ENCODE measurements at places on chromosomes 13 and 19.
A peak's percentile ranks its signal among the peaks of the same experiment; 100 is the strongest.

DNA sequence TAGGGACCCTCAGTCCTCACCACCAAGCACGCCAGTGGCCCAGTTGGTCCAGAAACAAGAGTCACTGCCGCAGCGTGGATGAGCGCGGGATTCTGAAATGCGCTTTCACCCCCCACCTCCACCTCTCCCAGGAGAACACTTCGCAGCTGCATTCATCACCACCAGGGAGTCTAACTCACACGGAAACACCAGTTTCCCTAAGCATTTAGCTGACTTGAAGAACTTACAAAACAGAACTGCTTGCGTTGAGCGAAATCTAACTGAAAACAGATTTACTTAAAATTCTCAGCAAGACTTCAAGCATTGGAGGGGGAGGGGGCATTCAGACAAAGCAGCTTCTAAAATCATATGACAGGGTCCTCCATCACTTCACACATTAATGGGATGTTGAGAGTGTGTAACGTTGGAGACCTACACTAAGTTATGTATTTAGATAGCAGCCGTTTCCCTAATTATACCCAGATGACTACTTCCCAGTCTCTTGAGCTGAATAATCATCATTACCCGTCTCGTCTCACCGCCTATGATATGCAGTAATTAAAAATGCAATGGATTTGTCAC, 258.2 kb upstream of the IRS2 start:
- DNase-seq, result no peak

GRCh38 chr13:24997367-24997967, 98.5 kb upstream of the PABPC3 start:
- peak; percentile 71 for DNase-seq

DNA sequence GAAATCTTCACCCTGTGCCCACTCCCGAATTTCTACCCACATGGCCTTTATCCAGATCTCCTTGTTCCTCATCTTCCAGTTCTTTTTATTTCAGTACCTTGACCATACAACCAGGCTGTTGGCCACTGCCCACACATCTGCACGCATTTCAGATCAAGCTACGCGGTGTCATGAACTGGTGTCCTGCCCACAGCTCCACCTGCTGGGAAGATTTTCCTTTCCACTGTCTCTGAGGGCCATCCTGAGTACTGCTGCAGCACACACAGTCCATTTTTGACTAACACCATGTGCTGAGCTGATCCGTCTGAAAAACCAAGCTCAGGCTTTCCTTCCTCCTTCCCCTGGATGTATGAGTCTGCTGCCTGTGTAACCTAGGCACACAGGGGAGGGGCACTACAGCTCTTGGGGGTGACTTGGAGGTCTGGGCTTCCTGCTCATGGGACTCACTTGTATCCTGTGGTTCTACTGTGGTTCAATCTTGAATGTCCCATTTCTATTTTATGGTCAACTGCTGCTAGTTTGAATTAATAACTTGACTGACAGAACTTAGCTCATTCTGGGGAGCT, 71.9 kb downstream of the WASF3 start:
- DNase-seq, result peak; percentile 51

DNA sequence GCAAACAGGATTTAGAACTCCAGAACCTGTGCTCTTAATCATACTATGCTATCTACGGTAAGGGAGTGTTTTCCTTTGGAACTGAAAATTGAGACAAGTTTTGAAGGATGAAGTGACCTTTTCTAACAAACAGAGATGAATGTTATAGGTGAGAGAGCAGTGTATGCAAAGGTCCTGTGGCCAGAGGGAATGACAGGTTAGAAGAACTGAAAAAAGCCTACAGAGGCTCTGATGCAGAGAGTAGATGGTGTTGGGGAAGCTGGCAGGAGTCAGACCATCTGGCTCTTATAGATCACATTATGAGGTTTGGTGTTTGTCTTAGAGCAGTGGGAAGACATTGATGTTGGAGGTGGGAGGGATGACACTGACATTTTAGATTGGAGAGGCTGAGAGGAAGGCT, 2.0 kb downstream of the PCCA start:
- DNase-seq, result no peak

DNA sequence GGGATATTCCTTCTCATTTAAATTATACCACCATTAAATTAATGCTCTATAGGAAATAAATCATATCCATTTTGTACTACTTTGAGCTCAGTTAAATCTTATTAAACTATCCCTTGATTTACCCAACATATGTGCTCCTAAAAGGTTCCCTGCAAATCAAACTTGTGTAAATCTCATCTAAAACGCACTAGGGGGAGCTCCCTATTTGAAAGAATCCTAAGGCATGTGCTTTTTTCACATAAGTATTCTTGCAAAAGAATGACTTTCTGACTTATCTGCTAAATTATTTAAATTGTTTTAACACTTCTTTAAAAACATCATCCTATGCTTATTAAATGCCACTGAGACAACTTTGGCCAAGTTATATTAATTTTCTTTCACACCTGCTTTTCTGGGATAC, 7.9 kb downstream of the INTS6 start:
- peak; percentile 71 for DNase-seq

DNA sequence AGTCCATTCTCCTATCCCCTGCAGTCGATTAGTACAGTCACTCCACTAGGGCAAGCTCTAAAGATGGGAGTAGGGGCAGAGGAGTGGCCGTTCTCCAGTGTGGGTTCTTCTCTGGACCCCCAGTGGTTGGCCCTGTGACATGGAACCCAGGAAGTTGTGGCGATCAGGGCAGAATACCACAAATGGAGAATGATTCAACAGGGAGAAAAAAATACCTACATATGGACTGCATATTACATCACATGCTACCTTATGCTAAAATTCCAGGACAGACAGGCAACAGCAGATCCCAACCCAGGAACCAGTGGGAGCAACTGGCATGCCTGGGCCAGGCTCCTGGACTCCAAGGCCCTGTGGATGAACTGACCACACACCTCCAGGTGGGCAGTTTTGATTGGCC, 20.4 kb downstream of the POU2F2 start:
- DNase-seq, result no peak

GRCh38 chr19:43124360-43124759, 41.9 kb upstream of the PSG2 start:
- peak; percentile 0 for DNase-seq

GRCh38 chr13:39254601-39255000, 216.3 kb downstream of the NHLRC3 start:
- no peak for DNase-seq

GRCh38 chr19:16825312-16826052, 3.7 kb upstream of the SIN3B start:
- DNase-seq, result peak; percentile 10

GRCh38 chr13:59326717-59327116, 837.0 kb downstream of the DIAPH3 start:
- no peak for DNase-seq

DNA sequence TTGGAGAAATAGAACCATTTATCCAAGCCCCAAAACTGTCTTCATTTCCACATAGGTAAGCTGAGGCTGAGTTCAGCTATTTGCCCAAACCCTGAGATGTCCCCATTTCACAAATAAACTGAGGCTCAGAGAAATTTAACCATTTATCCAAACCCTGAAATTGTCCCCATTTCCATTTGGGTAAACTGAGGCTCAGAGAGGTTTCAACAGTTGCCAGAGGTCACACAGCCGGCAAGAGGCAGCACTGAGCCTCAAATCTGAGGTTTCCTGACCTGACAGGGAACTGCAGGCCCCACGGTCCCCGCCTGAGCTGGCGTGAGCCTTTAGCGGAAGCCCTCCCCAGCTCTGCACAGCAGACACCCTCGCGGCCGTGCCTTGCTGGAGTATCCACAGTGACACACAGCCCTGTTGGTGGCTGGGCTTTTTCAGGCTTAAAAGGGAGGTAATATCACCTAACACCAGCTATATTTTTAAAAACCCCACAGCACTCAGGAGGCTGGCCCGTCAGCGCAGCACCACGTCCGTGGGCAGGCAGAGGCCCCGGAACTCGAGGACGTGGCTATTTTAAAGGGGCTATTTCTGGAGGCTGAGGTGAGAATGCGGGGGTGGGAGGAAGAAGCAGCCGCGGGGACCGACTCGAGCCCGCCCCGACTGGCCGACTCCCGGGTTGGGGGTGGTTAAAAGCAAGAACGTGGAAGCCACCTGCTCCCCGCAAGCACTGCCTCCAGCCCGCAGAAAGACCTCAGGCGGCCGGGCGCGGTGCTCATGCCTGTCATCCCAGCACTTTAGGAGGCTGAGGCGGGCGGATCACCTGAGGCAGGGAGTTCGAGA, 18.5 kb downstream of the PTPRS start:
- DNase-seq, result peak; percentile 51

GRCh38 chr19:49301165-49301865, 23.7 kb downstream of the SLC6A16 start:
- DNase-seq, result peak; percentile 89

GRCh38 chr13:101390461-101390860, 25.8 kb downstream of the NALCN start:
- DNase-seq, result no peak

DNA sequence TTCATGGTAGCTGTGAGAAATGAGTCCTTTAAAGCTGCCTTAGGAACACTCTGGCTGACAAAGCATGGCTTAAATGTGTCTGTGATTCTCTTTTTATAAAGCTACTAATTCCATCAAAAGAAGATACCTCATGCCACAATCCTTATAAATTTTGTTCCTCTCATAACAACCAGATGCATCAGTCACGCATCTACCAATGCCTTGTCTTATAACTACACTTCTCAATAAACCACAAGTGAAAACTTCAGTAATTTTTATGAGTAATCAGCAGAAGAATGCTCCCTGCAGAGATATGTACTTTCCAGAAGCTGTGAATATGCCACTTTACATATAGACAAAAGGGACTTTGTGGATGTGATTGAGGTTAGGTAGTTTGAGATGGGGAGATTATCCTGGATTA, 147.8 kb downstream of the SUCLA2 start:
- no peak for DNase-seq

DNA sequence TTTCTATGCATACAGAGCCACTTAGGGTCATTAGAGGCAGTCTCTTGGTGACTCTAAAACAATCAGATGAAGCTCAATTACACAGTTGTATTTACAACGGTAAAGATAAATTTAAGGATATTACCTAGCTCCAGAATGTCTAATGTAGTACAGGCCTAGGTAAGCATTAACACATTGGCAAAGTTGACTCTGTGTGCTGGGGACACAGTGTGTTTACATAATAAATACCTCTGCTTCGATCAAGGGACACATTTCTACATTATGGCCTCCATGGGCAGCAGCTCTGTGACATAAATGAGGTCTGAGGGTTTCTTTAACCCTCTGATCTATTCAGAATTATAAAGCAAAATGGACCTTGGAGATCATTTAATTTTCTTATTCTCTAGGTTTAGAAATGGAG, 74.7 kb downstream of the SERP2 start:
- no peak for DNase-seq

- no peak for DNase-seq
Observed at GRCh38 chr19:54470991-54471782, 1.9 kb downstream of the CDC42EP5 start.

- DNase-seq, result peak; percentile 10
Observed at GRCh38 chr13:31675440-31675953, 63.8 kb upstream of the RXFP2 start.

GRCh38 chr13:52787235-52787634, 47.6 kb upstream of the CNMD start:
- no peak for DNase-seq

DNA sequence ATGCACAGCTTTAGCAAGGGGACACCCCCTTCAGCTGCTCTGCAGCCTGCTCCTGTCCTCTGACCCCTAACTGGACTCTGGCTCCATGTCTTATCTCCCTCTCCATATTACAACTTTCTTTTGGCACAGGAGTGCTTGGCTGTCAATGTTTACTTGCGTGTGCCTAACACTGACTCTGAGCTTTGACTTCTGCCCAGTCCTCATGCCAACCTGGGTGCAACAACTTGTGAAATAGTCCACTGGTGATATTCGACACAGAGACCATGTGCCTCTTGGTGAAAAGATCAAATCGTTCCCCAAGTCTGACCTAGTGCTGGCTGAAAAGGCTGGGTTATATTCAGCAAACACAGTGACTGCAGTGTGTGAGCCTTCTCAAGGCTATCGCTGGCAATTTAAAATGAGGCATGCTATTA, 34.1 kb upstream of the KLF12 start:
- no peak for DNase-seq

DNA sequence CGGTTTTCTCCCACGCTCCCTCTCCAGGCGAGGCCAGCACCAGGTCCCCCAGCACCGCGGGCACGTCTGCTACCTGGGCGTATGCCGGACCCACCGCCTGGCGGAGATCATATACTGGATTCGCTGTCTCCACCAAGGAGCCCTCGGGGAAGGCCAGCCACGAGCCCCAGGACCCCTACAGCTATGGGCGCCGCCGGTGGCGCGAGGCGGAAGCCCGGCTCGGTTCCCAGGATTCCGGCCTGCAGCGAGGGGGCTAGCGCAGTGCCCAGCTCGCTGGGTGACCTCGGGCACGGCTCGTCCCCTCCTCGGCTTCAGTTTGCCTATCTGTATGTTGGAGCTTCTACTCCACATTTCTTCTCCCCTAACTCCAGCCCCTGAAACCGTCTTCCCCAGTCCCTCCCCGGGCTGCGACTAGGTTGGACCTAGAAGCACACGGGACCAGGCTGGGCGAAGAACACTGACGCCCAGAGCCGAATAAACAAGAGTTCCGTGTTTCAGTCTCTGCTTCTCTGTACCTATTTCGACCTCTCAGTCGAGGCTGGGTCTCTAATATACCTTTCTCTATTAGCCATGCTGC, 749 bp upstream of the CPT1C start:
- no peak for DNase-seq

DNA sequence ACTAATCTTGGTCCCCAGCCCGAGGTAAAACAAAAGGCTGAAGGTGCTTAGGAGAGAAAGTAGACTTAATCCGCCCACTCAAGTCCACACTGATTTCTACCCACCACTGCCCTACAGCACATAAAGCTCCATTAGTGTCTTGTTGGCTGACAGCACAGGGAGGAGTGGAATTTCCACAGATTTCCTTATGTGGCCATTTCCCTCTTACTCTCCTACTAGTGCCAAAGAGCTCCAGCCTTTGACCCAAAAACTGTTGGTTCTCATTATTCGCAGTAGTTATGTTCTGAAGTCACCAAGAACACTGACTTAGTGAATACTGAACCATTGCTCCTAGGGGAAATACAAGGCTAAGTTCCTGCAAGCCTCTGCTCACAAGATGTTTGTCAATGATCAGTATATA, 61.2 kb downstream of the RAB20 start:
- no peak for DNase-seq

DNA sequence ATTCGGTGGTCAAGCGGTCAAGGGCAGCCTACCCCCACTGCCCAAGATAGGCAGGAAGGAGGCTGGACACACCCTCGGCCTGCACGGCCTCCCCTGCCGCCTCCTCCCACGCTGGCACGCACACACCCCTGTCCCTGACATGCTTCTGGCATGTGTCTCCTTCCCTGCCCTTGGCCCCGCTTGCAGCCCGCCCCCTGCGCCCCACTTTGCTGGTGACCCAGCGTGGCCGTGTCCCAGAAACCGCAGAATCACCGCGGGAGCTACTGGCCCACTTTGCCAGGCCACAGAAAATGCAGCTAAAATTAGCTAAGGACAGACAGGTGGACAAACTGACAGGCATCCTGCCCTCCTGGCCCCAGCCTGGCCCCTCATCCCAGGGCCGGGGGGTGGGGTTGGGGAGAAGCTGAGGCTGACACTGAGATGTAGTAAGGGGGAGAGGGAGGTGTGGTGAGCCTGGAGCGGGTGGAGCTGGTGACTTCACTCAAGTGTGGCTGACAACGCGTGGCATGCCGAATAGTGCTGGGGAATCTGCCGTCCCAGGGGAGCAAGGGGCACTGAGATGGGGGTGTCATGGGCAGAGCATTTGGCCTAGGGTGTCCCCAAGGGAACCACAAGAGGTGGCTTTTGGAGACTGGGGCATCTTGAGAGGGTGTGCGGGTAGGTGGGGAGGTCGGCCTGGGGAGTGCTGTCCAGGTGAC, 2.4 kb downstream of the SHANK1 start:
- DNase-seq, result no peak

GRCh38 chr19:39356647-39357046, 14.4 kb downstream of the SAMD4B start:
- DNase-seq, result peak; percentile 44
